HS-27A (cell line): ENCODE measurements at places on chromosomes 11 and 22.

DNA sequence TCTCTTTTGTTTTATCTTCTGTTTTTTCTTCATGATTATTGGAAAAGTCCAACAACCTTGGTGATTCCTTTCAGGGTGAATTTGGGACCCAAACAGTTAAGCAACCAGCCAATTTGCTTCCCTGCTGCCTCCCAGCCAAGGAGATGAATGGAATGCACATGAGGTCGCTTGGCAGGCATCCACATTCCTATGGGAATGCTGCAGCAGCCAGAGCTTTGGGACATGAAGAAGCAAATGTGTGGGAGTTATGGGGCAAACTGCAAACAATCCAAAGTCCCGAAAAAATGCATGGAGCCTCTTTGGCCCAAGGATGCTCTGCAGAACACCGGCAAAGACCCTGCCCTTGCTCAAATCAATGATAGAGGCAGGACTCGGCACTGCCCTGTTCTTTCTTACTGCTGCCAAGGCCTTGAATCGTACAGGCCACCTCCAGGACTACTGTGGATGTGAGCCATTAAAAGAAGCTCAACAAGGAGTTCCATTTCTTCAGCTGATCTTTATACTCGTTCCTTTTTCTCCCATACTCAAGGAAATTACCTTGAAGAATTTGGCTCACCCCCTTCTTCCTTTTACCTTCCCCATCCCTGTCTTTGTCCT is 117.3 kb upstream of the TEAD1 start:
- DNase-seq = peak; percentile 93

- DNase-seq = no peak
Measured at GRCh38 chr11:67136156-67136555, 17.1 kb downstream of the KDM2A start.

- peak; percentile 98 for DNase-seq
Measured at GRCh38 chr11:13216019-13216710, 61.4 kb upstream of the BMAL1 start.

GRCh38 chr11:75051043-75051442 is 45.6 kb downstream of the OR2AT4 start:
- no peak for DNase-seq

DNA sequence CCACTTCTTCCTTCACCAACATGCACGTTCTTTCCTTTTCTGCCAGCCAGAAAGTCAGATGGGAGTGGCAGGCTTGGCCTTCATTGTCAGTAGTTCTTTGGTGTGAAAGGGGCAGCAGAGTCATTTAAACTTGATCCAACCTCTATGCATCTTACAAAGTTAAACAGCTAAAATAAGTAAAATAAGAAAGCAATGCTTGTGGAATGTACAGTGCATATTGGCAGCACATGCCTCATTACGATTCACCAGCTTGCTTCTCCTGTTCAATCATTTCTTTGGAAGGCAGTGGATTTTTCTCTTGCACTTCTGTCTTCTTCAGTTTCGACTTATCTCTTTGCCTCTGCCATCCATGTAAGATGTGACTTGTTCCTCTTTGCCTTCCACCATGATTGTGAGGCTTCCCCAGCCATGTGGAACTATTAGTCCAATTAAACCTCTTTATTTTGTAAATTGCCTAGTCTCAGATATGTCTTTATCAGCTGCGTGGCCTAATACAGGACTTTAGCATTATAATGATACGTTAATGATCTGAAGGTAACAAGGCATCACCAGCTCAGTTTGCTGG is 14.8 kb downstream of the LGALS12 start:
- no peak for DNase-seq

DNA sequence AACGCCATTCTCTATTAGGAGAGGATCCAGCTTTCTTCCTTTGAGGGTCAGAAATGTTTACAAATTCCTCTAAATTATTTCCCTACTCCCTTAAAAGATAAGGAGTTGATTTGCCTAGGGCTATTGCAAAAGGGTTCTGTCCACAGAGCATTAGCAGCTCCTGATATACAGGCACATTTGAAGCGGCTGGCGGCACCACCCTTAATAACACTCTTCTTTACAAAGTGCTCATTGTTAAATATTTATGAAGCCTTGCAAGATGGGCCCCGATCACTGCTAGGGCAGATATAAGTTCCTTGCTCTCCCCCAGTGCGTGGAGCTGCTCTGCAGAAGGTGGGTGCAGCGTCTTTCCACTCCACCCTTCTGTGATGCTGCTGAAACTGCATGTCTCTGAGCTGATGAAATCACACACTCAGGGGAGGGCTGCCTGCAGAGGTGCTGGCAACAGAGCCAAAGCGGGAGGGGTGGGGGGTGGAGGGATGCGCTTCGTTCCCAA is 116.7 kb upstream of the NTM start:
- no peak for DNase-seq

- DNase-seq = no peak
Measured at GRCh38 chr11:134585666-134586610, 173.9 kb upstream of the B3GAT1 start.

DNA sequence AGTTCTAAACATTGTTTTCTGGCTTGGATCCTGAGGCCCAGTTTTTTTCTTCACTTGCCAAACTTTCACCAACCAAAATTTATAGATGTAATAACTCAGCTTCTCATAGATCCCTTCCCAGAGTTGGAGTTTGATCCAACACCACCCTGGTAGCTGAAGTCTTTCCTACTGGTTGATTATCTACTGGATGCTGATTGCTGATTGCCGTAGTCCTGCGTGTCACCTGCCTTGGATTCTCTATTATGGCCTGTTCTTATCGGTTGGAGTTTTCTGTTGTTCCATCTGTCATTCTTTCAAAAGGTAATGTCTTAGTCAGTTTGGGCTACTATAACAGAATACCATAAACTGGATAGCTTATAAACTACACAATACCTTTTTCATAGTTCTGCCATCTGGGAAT is 17.3 kb upstream of the OR6X1 start:
- no peak for DNase-seq

- no peak for DNase-seq
Measured at GRCh38 chr11:120655589-120655988, 144.0 kb downstream of the GRIK4 start.

- no peak for DNase-seq
Measured at GRCh38 chr11:124172101-124172500, 11.0 kb upstream of the OR10D3 start.

DNA sequence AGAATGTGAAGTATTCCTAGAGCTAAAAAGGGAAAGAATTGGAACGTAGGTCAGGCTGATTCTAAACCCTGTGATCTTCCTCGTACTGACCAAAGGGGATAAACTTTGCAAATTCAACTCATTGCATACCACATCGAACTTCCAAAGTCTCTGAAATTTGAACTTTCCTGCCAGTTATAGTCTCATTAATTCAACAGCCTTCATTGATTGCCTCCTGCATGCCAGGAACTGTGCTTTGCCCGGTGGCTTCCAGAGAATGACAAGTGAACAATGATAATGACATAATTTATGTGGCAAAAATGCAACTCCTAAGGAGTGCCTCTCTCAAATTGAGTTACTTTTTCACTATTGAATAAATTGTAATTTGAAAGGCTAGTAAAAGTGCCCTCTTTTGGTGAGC is 107.7 kb upstream of the LDLRAD3 start:
- DNase-seq = no peak

DNA sequence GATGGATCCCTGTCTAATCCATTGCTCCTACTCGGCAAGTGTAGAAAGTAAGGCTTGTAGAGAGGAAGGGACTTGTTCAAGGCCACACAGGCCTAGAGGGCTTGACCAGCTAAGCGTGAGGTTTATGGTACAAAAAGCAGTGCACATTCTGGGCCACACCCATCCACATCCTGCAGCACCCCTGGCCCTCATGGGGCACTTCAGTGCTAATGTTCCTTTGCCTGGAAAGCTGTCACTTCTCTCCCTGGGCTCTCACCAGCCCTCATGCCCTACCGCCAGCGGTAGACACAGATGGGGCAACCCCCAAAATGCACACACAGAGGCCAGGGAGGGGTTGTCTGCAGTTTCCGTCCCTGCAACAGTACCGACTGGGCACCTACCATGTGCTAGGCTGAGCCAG is 7.1 kb upstream of the MGAT3 start:
- no peak for DNase-seq

DNA sequence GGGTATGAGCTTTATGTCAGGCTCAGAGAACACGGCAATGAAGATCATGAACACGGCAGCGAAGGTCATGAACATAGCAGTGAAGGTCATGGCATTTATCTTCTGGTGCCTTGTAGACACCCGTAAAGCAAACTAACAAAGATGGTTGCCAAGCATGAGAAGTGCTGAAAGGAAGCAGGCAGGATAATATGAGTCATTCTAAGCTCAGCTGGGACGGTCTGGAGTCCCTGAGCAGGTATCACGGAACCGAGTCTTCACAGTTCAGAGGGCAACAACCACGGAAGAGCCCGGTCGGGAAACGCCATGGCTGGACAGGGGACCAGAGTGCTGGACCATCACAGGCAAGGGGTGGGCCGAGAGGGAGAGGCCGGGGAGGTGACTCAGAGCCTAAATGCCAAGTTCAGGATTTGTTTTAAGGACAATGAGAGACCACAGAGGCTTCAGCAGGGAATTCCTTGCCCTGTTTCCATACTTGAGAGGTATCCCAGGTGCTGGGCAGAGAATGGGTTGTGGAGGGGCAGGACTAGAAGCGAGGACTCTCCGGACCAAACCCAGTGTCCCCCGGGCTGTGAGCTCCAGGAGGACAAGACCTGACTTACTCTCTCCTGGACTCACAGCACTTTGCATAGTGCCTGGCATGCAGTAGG is 13.1 kb upstream of the MS4A10 start:
- no peak for DNase-seq

DNA sequence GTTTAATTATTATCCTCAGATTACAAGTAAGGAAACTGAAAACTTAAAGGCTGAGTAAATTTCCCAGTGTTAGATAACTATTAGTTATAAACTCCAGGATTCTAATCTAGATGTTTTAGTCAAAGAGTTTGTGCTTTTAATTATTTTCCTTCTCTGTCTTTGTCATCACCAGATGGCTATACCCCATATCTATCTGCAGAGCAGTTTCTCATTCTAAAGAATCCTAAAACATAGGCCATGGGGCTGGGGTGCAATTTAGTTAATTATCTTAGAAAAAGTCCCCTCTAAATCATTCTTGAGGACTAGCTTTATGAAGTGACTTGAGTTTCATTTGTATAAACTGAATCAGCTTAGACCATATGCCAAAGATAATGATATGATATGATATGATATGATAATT is 556.3 kb upstream of the ANO5 start:
- DNase-seq = no peak

DNA sequence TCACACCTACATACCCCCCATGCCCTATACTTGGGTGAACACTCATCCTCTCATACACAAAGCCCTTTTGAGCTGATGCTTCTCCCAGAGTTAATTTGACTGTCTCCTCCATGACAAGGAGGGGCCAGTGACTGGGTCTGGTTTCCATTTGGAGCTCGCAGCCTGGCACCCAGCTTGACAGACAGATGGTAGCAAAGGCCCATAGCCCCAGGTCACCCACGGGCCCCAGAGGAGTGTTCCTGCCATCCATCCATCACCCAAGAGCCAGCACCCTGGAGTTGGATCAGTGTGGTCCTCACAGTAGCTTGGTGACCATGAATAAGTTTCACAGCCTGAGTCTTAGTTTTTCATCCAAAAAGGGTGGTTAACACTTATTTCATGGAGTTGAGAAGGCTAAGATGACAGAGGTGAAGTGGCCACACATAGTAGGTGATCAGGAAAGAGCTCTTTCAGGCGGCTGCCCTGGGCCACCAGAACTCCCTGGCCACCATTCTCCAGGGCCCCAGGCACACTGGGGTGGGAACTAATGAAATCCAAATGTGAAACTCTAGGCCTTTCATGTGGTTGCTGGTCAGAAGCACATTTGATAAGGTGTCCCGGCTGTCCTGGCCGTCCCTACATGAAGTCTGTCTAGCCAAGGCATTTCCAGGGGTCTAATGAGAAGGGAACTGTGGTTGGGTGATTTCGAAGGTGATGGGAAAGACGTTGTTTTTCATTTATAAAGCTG is 42.4 kb downstream of the LIF start:
- DNase-seq = no peak

GRCh38 chr22:47693606-47694005 is 931.2 kb downstream of the TBC1D22A start:
- DNase-seq = no peak

- DNase-seq = no peak
Measured at GRCh38 chr11:36452961-36453360, 57.1 kb downstream of the TRAF6 start.

GRCh38 chr11:78415338-78415737 is 2.3 kb downstream of the GAB2 start:
- no peak for DNase-seq

- no peak for DNase-seq
Measured at GRCh38 chr11:19818619-19819018, 106.0 kb downstream of the NAV2 start.

DNA sequence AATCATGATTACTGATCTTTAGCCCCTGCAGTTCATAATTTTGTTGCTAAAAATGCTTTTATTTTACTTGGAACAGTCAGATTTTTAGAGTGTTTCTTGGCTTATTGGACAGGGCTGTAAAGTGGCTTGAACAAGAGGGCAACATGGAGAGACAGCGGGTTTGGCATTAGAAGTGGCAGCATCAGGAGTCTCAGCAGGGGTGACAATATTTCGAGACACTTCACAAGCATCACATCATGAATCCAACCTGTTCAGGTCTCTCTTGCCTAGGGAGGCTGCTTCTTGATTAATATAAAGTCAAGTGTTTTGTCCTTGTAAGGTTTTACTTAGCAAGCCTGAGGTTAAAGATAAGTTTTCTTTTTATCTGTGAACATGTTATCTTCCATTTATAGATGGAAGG is 2249.5 kb downstream of the LRRC4C start:
- DNase-seq = no peak

- DNase-seq = no peak
Measured at GRCh38 chr22:40874016-40874415, 12.1 kb upstream of the DNAJB7 start.

- no peak for DNase-seq
Measured at GRCh38 chr11:134647066-134647743, 235.2 kb upstream of the B3GAT1 start.

DNA sequence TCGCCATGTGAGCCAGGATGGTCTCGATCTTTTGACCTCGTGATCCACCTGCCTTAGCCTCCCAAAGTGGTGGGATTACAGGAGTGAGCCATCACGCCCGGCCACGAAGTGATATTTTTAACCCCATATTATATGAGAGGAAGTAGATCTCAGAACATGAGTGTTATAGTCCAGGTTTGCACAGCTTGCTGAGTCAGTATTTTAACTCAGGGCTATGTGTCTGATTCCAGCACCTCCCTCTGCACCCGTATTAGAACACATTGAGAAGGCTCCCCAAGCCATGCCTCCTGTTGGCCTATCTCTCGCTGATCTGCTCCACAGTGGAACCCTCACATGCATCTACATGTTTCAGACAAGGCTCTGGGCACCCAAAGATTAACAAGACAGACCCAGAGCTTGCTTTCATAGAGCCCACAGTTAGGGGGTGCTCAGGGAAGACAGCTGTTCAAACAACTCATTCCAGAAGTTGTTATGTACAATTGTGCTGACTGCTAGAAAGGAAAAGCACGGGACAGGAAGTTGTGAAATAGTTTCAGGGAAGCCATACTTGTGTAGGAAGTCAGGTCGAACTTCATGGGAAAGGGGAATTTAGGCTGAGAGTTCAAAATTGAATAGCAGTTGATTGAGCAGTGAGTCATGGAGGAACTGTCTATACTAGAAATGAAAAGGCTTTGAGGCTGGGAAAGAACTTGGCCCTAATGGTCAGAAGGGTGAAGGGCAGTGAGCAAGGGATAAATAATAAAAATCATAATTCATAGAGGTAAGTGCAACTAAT is 49.3 kb upstream of the CLPB start:
- DNase-seq = no peak

- no peak for DNase-seq
Measured at GRCh38 chr22:47767403-47767802, 1005.0 kb downstream of the TBC1D22A start.
